ENCODE measurements at places on chromosomes 2 and 18.
A peak's percentile ranks its signal among the peaks of the same experiment; 100 is the strongest.

GRCh38 chr2:174473796-174474195 is 13.0 kb downstream of the GPR155 start:
- no peak for ATAC-seq

- no peak for ATAC-seq
Observed at GRCh38 chr2:79994161-79994560, 310.4 kb downstream of the LRRTM1 start.

- ATAC-seq, result peak; percentile 9
Observed at GRCh38 chr2:30164131-30164925, 17.5 kb downstream of the YPEL5 start.

DNA sequence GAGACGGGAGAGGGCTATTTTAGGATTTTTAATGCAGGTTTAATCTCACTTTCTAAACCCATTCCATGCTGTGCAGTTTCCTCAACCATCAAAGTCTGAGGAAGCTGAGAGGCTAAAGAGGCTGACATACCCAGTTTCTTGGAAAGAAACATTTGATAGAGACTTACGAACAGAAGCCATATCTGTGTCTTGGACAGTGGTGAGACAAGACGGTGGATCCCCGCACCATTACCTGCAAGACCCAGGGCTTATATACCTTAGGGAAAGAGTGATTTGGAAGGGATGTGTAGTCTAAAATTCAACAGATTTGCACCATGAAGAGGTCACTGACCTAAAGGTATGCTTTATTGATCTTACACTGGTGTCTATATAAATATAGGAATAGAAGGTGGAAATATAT is 13.5 kb downstream of the EEF1B2 start:
- no peak for ATAC-seq

DNA sequence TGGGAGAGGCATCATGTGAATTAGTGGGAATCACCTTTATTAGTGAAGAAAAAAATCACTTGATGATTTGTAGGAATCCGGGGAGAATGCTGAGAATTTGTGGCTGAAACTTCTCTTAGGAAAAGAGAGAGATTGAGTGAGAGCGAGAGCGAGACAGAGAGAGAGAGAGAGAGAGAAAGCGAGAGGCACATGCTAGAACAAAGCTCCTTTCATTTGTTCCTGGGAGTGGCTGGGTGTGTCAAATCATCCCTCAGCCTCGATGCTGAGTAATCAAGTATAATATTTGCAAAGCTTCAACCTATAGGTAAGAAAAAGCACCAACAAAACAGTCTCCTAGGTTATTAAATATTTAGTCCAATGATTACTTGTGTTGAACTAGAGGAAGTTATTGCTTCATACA is 4.4 kb upstream of the SERPINB5 start:
- ATAC-seq, result no peak

GRCh38 chr18:49495076-49495475 is 8.0 kb upstream of the C18orf32 start:
- no peak for ATAC-seq
